ENCODE measurements at places on chromosomes 16 and 17.

DNA sequence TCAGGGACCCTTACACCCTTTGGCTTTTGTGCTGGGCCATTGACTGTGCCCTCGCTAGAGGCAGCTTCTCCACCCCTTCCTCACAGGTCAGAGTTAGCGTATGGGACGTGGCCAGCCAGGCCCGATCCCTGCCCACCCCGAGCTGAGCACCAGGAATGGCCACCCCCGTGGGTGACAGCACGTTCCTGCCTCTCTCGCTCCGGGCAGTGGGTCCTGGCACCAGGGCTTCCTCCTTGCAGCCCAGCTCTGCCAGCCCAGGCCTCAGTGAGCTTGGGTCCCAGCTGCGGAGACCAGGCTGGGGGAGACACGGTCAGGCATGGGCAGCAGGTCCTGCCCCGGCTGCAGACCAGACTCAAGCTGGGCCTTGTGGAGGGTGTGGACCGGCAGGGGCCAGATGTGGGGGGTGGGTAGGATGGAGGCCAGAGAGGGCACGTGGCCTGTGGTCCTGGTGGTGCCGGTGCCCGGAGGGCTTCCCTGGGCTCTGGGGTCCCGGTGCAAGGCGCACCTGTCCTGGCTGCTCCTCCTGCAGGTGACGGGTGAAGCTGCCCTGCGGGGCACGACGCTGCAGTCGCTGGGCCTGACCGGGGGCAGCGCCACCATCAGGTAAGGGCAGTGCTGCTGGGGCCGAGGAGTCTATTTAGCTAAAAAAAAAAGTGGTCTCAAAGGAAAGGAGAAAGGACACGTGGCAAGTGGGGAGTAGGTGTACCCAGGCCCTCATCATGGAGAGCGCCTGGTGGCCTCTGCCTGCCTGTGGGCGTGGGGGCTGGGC is 18.2 kb downstream of the ASPSCR1 start:
- no peak for DNase-seq

DNA sequence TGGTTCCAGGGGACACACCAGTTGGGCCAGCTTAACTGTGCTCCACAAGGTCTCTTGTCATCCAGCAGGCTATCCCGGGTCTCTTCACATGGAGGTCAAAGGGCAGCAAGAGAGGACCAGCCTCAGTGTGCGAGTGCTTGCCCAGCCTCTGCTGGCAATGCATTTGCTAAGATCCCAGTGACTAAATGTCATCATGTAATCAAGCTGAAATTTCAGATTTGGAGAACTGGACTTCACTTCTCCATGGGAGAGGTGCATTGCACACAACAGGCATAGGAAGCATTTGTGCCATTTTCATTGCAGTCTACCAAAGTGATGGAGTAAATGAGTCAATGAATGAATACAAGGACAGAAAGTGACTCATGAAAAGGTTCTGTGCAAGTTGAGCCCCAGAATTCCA is 51.2 kb upstream of the KDM8 start:
- DNase-seq, result no peak

- no peak for DNase-seq
Observed at GRCh38 chr17:75516619-75517296, 430 bp downstream of the TSEN54 start.

DNA sequence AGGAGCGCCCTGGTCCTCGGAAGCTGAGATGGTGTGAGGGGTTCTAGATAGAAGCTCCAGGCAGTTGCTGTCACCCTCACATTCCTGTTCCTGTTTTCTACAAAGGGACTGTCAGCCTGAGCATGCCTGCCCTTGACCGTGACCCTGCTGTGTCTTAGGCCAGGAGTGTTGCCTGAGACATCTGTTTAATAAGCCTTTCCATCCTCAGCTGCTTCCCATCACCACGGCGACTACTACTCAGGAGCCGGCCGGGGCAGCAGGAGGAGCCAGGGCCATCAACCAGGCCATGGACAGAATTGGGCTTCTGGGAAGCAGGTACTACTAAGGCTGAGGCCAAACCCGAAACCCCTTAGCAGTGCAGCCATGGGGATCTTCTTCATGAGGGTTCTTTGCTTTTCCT is 151.4 kb downstream of the KATNIP start:
- no peak for DNase-seq

DNA sequence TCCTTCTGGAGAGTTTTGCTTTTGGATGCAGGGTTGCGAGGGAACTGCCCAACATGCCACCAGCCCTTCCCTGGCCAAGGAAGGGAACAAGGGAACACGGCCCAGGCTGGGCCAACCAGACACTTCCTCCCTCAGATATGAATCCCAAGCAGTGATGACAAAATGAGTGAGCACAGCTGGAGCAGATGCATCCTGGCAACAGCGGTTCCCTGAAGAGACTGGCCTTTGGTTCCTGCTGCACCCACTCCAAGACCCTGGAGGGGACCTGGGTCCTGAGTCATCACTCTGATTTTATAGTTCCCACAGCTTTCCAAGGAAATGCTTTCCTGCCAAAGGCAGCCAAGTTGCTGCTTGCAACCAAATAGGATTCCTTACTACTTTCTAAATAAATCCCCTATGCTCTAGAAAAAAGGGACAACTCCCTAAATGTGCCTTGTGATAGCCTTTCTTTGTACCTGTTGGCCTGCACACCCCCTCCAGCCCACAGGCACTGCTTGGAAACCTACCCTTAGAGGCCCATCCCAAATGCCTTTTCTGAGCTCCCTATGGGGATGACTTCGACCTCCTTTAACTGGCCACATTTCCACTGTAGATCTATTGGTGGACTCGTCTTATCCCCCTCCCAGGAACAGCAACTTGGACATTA is 5.3 kb downstream of the ST3GAL2 start:
- no peak for DNase-seq

DNA sequence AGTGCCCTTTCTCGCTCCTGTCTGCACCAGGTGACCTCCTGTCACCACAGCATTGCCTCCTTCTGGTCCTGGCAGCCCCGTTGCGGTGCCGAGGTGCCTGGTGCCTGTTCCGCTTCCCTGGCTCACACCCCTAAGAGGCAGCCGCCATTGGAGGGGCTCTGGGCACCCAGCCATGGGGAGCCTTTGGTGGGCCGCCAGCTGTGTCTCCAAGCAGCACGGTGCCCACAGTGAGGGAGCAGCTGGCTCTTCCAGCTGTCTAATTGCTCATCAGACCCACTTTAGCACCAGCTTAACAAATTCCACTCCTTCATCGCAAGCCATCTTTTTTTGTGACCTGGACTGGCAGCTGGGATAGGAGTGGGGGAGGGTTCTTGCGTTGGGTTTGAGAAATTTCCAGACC is 276.1 kb downstream of the SNX29 start:
- no peak for DNase-seq

DNA sequence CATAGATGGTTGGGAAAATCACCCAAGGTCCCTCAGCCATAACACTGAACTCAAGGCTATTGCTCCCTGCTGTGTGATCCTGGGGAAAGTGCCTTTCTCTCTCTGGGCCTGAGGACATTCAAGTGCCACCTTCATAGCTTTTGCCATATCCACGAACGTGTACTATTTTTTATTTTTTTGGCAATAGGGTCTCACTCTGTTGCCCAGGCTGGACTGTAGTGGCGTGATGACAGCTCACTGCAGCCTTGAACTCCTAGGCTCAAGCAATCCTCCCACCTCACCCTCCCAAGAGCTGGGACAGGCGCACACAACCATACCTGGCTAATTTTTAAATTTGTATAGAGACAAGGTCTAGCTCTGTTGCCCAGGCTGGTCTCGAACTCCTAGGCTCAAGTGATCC is 10.6 kb downstream of the PLLP start:
- DNase-seq, result no peak

GRCh38 chr16:49564496-49565229 is 191.1 kb downstream of the C16orf78 start:
- no peak for DNase-seq

- no peak for DNase-seq
Observed at GRCh38 chr17:75144816-75145512, 9.3 kb downstream of the JPT1 start.

DNA sequence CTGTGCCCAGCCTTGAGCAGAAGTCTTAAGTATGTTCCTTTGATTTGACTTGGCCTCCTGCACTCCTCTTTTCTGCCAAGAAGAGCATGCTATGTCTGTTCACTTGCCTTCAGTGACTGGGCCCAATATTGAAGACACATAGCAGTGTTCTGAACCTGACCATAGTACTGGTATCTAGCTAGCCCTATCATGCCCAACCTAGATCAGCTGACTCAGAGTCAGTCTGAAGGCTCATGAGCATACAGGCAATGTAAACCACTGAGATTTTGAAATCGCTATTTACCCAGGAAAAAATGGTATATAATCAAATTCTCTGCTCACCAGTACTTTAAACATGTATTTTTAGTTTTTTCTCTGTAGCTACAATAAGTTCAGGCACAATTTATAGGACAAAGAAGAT is 129.4 kb downstream of the TANC2 start:
- DNase-seq, result no peak

GRCh38 chr17:34076743-34077631 is 178.1 kb upstream of the CCL2 start:
- no peak for DNase-seq

GRCh38 chr17:77382966-77383612 is 242.3 kb downstream of the SEC14L1 start:
- DNase-seq, result no peak

DNA sequence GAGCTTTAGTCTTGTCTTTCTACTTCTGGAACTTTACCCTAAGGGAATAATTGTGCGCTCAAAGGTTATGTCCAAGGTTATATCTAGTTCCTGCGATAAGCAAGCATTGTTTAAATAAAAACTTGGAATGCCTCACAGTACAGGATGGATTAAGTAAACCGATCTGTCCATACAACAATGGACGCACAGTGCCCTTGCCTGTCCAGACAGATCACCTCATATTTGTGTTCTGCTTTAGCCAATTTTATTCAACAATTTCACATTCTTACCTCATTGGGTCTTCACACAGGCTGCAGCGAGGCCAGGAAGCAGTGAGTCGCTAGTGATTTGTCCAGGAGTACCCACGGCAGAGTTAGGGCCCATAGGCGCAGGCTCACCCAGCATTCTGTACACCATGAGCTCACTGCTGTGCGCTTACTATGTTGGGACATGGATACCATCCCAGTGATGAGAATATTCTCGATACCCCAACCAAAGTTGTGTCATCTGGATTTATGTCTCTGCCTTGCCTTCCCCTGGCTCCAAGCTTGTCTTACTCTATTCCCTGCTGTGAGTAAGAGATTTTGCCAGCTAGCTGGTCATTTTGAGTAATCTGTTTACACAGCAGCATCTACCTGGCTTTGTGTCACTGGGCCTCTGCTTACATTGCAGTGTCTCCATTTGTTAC is 39.8 kb downstream of the USP43 start:
- DNase-seq, result no peak

- no peak for DNase-seq
Observed at GRCh38 chr16:21060027-21060510, 90.6 kb downstream of the DNAH3 start.

DNA sequence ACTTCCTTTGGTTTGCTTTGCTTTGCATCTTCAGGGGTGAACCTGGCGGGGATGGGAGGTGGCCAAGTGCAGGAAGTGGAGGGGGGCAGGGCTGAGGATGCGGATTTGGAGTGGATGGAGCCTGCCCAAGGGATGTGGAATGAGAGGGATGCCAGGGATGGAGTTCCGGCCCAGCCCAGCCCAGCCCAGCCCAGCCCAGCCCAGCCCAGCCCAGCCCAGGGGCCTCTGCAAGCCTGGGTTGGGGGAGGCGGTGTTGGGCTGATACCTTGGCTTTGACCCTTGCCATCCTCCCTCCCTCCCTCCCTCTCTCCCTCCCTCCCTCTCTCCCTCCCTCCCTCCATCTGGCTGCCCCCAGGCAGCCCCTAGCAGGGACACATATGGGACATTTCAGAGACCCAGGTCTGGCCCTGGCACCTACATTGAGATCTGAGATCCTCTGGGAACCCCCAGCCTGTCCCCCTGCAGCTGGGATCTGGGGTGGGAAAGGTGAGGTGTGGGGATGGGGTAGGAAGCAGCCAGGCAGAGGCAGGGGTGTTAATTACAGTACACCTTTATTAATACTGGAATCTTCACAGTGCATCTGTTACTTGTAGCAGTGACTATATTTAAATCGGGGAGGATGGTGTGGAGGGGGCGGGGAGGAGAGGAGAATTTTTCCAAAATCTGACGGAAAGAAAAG is 14.5 kb downstream of the IL34 start:
- no peak for DNase-seq

Measured in stimulated activated CD4-positive, alpha-beta T cell treated with anti-CD3 and anti-CD28 coated beads, Interleukin-1b, Interleukin-23, amount 100 ng/mL, for 24 hours (primary cell).